ENCODE measurements at places on chromosomes 5 and 9. TPM values are rescaled to one million over a fixed set of nuclear protein-coding genes. Genes with fewer than 3 reads are reported as not detected.

PLPPR1 gene
- polyA plus RNA-seq = not detected

GRCh38 chr9:121912812-121913627 lies 180.1 kb downstream of the TTLL11 start:
- H3K27me3 ChIP-seq = no peaks in the 10 kb centered on the region
- peaks cover 5% of the 10 kb centered on the region for H3K36me3 ChIP-seq
- DNase-seq = no peak
- H3K4me1 ChIP-seq = no peaks in the 10 kb centered on the region

GRCh38 chr5:378976-379742 lies 57.6 kb downstream of the AHRR start:
- peaks cover 53% of the 10 kb centered on the region for H3K27me3 ChIP-seq
- H3K27ac ChIP-seq = no peak overlapping the region
- no peaks in the 10 kb centered on the region for H3K36me3 ChIP-seq
- peaks cover 7% of the 10 kb centered on the region for H3K4me1 ChIP-seq

- DNase-seq = no peak
- H3K36me3 ChIP-seq = no peaks in the 10 kb centered on the region
- no peak overlapping the region for H3K27ac ChIP-seq
- no peaks in the 10 kb centered on the region for H3K27me3 ChIP-seq
- H3K4me1 ChIP-seq = peaks cover 27% of the 10 kb centered on the region
These were observed 1.7 kb upstream of the CANX start for GRCh38 chr5:179697108-179697507.

- H3K4me1 ChIP-seq = no peaks in the 10 kb centered on the region
- no peak for DNase-seq
- peaks cover under 1% of the 10 kb centered on the region for H3K27me3 ChIP-seq
- H3K4me3 ChIP-seq = no peak overlapping the region
- H3K36me3 ChIP-seq = no peaks in the 10 kb centered on the region
These were observed 29.8 kb downstream of the PROP1 start for GRCh38 chr5:177966009-177966838.

DNA sequence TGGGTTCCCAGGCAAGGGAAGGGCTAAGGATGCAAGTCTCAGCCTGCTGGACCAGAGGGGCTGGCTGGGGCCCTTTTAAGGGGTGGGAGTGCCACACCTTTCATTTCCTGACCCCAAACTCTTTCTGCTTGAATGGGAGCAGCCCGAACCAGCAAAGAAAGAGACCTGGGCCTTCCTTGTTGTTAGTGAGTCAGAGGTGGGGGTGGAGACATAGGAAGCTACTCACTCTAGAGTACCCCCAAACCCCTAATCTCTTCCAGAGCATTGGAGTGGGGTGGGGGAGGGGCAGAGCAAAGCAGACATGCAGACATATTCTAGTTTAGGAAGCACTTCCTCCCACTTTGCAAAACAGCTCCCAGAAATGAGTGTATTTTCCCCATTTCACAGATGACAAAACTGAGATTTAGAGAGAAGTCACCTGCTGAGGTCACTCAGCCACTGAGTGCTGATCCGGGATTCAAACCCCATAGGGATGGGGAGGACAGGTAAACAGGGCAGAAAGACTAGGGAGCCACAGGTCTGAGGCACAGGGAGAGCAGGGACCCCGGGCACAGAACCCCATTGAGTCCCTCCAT lies 6.0 kb upstream of the AQP3 start:
- no peaks in the 10 kb centered on the region for H3K36me3 ChIP-seq
- H3K27ac ChIP-seq = no peak overlapping the region
- DNase-seq = no peak
- no peak overlapping the region for H3K4me3 ChIP-seq

Data from naive B cell (primary cell).